ENCODE measurements at places on chromosomes 13 and 19.

- no peak for DNase-seq
Observed at GRCh38 chr13:67138970-67139369, 91.2 kb downstream of the PCDH9 start.

- DNase-seq: no peak
Observed at GRCh38 chr19:45280471-45280961, 29.4 kb downstream of the MARK4 start.

DNA sequence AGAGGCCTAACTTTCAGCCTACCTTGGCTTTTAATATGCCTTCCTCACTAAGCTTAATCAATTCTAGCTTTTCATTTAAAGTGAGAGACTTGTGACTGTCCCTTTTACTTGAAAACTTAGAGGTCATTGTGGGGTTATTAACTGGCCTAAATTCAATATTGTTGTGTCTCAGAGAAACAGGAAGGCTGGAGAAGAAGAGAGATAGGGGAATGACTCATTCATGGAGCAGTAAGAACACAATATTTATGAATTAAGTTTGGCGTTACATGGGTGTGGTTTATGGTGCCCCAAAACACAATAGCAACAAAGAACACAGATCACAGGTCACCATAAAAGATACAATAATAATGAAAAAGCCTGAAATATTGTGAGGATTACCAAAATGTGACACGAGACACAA lies 612.1 kb downstream of the TBC1D4 start:
- no peak for DNase-seq

DNA sequence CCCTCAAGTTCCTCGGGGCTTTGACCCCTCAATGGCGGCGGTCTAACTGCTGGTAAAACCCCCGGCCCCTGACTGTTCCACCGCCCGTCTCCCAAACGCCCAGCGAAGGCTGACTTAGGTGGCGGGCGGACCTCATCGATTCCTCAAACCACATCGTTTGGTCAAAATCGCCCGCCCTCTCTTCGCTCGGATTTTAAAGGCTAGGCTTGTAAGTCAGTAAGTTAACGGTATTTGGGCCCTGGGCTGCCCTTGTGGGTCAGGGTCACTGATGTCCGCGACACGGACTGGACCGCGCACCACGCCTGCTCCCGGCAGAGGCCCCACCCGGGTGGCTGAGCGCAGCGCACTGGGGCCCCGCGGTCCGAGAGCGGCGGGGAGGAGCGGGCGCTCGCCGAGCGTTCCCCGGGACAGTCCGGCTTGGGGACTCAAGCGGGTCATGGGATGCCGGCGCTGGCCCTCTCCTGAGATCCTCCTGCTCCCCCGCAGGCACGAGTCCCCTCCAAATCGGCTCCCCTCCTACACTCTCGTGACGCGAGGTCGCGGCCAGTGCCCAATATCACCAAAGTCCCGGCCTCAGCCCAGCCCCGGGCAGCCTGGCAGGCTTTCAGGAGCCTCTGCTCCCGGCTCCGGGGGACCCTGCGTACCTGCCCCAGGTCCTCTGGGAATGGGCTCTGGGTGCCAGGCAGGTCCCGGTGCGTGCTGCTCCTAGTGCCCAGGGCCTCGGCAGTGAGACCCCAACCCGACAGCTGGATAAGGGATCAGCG lies 1.0 kb downstream of the FLT1 start:
- DNase-seq: no peak

GRCh38 chr19:17719730-17720400 lies 585 bp downstream of the MAP1S start:
- peak; percentile 62 for DNase-seq

DNA sequence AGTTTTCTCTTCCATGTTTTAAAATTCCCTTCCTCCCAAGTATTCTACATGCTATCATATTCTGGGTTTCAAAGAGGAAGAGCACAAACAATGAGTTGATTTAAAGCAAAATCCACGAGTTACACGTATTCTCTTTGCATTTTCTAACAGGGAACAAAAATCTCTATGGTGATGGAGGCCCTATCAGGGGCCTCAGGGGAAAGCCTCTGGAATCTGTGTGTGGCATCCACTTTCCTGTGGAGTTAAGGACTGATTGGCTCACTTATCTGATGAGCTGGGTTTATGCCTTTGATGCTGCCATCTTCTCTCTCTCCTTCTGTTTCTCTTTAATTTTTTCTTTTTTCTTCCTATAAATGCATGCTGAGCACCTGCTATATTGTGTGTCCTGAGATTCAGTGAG lies 14.8 kb downstream of the OLFM4 start:
- DNase-seq: no peak

DNA sequence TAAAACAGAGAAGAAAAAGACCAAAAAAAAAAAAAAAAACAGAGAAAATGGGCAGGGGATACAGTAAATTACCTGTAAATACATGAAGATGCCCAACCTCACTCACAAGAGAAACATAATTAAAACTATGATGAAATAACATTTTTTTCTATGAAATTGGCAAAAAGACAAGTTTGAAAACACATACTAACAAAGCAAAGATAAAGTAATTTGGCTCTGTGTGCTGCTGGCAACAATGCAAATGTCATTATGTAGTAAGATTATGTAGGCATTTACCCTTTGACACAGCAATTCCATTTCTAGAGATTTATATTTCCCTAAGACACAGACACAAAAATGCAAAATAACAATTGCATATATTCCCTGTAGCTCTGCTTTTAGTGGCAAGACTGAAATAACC lies 20.2 kb downstream of the ZC3H13 start:
- DNase-seq: no peak

DNA sequence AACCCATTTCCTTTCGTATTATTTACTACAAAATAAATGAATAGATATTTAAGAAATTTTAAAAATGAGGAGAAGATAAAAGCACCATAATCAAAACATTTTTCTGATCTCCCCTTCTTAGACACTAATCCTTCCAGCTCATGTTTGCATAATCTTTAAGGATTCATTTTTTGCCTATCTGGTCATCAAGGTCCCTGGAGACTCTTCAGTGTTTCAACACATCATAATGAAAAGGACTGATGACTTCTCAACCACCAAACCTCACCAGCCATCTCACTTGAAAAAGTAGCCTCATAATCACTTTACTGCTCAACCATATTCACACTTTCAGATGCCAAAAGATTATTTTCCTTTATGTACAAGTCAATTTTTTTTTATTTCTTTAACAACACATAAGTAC lies 80.1 kb downstream of the DCLK1 start:
- DNase-seq: no peak

DNA sequence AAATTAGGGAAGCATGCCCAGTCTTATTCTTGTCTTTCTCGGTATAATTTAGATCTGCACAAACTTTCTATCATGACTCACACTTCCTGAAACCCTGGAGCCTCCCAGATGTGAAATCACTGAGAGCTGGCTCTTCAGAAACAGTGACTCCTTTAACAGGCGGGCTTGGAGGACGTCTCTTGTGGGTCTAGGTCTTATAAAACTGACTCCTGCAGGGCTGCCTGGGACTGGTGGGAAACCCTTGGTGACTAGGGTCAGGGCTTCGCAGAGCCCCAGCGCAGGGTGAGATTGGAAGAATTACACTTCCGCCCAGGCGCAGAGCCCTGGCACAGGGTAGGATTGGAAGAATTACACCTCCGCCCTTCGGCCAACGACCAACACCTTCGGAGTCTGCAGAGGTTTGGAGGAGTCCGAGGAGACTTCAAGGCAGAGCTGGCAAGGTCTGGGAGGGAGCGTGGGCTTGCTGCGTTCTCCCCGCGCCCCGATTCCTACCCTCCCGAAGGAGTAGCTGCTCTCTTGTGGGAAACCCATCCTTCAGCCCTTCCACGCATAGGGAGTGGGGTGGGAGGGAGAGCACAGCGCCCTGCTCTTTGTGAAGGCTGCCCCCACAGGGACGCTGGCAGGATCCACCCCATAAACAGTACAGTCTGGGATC lies 43.4 kb upstream of the MAP3K10 start:
- no peak for DNase-seq

DNA sequence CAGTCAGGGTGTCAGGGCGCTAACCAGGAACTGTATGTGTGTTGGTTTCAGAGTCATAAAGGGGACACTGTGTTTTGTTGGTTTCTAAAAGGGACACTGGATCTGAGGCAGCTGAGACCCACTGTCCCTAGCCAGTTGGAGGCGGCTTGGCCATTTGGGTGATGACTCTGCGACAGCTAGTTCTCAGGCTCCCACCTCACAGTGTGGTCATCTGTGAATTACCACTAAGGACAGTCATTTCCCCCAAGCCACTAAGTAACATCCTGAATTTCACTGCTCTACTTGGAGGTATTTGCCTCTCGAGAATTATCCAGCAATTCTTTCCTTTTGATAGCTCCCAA lies 51.5 kb downstream of the EPS15L1 start:
- no peak for DNase-seq

DNA sequence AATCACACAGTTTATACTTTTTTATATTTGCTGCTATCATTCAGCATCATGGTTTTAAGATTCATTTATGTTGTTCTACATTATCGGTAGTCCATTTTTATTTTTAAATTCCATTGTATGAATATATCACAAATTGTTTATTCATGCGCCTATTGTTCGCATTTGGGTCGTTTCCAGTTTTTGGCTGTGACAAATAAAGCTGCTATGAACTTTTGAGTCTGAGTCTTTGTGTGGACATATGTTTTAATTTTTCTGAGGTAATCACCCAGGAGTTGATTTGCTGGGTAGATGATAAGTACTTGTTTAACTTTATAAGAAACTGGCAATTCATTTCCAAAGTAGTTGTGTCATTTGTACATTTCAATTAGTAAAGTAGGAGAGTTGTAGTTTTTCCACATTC lies 74.2 kb upstream of the CSNK1A1L start:
- DNase-seq: no peak

GRCh38 chr19:35514282-35514809 lies 897 bp upstream of the DMKN start:
- no peak for DNase-seq

GRCh38 chr13:84896128-84896527 lies 903.1 kb downstream of the SLITRK6 start:
- no peak for DNase-seq

- no peak for DNase-seq
Observed at GRCh38 chr13:79141082-79141481, 265.0 kb downstream of the RBM26 start.

DNA sequence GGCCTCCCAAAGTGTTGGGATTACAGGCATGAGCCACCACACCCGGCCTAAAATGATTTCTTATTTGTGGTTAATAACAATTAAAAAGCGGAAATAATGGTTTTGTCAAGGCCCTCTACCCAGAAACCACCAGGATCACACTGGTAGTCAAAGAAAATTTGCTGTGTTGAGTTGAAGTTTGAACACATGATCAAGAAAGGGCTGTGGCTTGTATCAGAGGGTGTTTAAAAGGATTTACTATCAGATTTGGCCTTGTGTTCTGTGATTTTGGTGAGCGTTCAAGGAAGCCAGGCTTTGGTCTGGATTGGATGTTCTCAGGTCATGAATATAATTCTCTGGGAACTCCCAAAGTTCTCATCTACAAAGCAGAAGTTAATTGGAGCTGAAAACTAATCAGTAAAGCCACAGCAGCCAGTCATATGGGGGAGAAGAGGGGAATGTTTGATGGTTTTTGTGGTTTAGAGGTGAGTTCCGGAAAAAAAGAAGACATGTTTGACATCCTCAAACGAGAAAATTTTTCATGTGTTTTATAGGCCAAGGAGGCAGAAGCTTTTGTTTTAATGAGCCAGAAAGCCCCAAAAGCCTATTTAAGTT lies 10.6 kb upstream of the ZNF556 start:
- no peak for DNase-seq

GRCh38 chr13:74259641-74260040 lies 125.4 kb upstream of the KLF12 start:
- DNase-seq: no peak

DNA sequence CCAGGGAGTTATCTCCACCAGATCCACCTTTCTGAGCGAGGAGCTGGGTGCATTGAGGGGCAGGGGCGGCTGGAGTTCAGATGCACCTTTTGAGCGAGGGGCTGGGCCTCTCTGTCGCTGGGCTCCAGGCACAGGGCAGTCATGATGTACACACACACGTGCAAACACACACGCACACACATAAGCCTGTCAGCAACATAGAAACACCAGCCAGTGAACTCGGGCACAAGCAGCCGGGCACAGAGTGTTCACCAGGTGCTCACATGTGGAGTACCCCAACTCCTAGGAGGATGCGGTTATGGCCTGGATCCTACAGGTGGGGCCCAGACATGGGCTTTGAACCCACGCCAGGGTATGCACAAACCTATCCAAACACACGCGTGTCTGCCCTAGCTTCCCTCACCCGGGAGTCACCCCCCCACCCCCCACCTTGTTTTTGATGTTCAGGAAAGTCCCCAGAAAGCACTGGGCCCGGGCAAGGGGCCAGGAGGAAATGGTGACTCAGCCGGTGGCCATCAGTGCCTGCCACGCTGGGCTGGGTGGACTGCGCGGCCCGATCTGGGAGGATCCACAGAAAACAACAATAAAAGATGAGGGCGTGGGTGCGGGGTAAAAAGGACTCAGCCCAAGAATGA lies 13.3 kb downstream of the ARRDC2 start:
- no peak for DNase-seq

DNA sequence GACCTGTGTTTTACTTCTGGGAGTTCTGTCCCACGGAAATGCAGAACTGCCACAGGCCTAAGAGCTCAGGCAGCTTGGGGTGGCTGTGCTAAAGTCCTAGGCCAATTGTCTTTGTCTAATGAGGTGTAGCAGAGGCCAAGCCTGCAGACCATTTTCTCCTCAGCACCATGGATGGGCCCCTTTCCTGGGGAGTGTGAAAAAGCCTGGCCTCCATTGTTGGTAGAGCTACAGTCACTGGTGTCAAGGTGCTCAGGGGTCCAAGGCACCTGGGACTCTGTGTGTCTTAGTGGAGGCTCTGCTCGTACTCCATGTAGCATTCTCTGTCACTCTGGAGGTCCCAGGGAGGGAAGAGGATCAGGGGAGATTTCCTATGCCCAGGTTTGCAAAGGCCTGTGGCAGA lies 329.6 kb downstream of the SLITRK5 start:
- DNase-seq: no peak

- DNase-seq: no peak
Observed at GRCh38 chr13:49098198-49098597, 121.9 kb upstream of the MLNR start.

GRCh38 chr19:16342002-16342715 lies 17.5 kb downstream of the KLF2 start:
- DNase-seq: no peak

GRCh38 chr19:46447006-46447405 lies 18.3 kb upstream of the PNMA8C start:
- no peak for DNase-seq

GRCh38 chr13:35876601-35877000 lies 254.6 kb downstream of the DCLK1 start:
- no peak for DNase-seq

GRCh38 chr19:52749780-52750179 lies 14.9 kb upstream of the ZNF611 start:
- no peak for DNase-seq

- DNase-seq: no peak
Observed at GRCh38 chr13:50129706-50130122, 114.5 kb downstream of the KCNRG start.
